Stimulated activated CD8-positive, alpha-beta memory T cell treated with anti-CD3 and anti-CD28 coated beads, Interleukin-7, amount 100 ng/mL, for 1 hour (primary cell): ENCODE measurements at places on chromosomes 2 and 18.

GRCh38 chr18:70022636-70023035 lies 75.0 kb upstream of the CD226 start:
- DNase-seq = no peak

- DNase-seq = no peak
Observed at GRCh38 chr2:227188292-227188691, 23.9 kb downstream of the COL4A3 start.

DNA sequence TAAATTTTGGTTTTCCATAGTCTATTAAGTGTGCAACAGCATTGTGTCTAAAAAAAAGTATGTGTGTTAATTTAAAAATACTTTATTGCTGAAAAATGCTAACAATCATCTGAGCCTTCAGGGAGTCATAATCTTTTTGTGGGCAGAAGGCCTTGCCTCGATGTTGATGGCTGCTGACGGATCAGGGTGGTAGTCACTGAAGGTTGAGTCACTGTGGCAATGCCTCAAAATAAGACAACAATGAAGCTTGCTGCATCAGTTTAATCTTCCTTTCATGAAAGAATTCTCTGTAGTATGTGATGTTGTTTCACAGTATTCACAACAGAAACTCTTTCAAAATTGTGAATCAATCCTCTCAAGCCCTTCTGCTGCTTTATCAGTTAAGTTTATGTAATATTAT lies 31.3 kb downstream of the HDHD2 start:
- DNase-seq = no peak

DNA sequence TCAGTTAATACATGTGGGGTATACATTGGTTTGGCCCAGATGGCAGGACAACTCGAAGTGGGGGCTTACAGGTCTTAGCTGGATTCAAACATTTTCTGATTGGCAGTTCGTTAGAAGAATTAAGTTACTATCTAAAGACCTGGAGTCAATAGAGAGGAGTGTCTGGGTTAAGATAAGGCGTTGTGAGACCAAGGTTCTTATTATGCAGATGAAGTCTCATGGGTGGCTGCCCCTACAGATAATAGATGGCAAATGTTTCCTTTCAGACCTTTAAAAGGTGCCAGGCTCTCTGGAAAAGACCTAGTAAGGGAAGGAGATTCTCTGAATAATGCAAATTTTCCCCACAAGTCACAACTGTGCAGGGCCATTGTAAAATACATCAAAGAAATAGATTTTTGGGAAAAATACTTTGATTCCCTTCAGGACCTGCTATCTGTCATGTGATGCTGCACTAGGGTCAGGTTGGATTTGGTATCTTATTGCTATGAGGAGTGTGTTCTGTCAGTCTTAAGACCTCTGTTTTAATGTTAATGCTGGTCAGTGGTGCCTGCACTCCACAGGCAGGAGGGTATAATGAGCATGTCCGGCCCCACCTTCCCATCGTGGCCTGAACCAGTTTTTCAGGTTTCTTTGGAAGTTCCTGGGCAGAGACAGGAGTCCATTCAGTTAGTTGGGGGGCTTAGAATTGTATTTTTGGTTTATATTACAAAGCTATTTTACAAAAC lies 14.3 kb upstream of the MC5R start:
- DNase-seq = no peak

- no peak for DNase-seq
Observed at GRCh38 chr2:71618327-71619113, 165.2 kb downstream of the DYSF start.

DNA sequence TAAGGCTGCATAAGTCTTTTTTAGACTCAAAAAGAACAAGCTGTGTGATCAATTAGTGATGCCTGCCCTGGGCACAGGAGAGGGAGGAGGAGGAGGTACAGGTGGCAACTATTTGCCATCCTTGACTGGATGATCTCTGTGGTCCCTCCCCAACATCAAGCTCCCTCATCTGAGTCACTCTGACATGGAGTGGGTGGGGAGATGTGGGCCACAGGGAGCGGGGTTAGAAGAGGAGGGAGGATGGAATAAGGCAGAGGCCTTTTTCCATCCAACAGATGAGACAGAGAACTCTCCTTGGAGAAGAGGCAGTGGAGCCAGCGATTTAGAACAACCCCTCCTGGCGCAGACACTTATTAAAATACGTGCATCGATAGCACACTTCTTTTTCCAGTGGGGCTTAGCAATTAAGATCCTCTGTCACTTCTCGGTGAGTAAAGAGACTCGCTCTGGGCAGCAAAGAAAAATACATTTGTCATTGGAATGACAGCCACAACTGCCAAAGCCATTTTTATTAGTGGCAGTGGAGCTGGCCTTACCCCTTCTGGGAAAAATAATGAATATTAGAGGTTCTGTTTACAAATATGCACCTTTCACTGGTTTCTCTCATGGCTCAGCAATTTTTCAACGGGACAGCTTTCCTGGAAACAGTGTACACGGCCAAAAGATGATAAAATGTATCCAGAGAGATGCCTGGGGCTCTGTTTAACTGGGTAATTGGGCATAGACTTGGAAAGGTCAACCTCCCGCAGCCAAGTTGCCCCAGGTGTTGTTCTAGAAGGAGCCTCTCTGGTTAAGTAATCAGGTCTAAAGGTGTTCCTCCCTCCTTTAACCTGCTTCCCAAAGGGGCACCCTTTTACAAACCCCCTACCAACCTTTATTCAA lies 238.4 kb upstream of the CXCR4 start:
- no peak for DNase-seq

DNA sequence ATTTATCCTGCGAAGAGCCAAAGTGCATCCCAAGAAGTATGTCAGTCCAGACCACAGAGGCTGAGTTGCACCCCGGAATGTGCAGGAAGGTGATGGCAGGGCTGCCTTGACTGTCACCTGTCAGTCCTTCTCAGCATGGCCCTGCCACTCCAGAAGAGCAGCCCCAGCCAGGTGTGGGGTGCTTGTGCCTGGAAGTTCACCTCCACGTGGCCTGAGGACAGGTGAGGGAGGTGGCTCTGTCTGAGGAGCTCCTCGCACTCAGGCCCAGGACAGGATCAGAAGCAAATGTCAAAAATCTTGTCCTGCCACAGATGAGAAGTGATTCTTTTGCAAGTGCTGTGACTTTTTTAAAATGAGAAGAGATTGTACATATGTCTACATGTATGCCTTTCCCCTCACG lies 31.4 kb upstream of the B3GNT7 start:
- DNase-seq = no peak

DNA sequence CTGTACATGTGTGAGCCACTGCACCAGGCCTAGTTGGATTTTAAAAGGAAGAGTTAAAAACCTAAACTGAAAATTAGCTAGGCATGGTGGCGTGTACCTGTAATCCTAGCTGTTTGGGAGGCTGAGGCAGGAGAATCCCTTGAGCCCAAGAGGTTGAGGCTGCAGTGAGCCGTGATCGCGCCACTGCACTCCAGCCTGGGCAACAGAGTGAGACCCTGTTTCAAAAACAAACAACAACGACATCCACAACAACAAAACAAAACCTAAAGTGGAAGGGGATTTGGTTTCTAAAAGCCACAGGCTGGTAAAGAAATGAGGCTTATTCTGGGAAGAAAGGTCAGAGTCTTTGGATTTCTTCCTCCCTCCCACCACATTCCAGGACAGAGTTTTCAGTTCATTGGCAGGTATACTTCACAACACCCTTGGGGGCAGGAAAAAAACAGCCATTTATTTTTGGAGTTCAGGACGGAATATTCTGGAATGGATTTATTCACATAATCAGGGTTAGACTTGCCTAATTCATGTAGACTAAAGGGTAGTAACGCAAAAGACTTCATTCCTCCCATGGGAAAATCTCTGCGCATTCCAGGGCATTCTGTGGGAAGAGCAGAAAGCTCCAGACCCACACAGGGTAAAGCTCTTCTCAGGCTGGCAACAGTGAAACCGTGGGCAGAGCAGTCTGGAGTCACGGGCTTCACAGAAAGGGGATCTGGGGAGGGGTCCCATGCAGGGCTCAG lies 34.9 kb downstream of the TEX44 start:
- DNase-seq = no peak

DNA sequence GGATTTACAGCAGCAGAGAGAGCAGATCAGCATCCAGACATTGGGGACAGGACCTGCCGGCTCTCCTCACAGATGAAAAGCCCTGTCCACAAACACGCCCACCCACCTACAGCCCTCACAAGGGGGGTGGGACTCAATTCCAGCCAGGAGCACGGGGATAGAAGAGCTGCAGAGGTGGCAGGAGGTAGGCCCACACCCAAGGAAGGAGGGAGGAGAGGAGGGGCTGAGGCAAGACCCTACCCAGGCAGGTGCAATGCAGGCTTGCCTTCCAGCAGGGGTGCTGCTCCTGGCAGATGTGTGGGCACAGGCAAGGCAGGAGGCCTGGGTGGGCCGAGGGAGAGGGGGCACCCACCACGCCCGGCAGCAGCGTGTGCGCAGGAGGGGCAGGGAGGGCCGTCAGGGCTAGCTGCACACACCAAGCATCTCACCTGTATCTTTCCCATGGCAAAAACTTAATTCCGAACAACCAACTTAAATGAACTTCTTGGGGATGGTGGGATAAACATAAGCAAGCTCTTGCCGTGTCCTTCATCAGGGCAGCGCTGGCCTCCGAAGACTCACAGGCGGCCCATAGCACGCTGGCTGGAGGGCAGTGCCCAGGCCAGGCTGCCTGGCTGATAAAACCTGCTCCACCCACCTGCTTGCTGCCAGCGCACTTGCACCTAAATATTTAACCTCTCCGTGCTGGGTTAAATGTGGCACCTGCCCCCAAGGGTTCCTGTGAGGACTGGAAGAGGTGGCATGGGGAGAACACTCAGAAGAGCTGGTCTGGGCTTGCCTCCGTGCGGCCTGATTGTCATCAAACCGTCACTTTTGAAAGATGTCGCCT lies 219.5 kb downstream of the HDAC4 start:
- no peak for DNase-seq

- no peak for DNase-seq
Observed at GRCh38 chr2:239279508-239280295, 121.1 kb downstream of the HDAC4 start.

- no peak for DNase-seq
Observed at GRCh38 chr2:230505162-230505561, 89.2 kb downstream of the SP100 start.

DNA sequence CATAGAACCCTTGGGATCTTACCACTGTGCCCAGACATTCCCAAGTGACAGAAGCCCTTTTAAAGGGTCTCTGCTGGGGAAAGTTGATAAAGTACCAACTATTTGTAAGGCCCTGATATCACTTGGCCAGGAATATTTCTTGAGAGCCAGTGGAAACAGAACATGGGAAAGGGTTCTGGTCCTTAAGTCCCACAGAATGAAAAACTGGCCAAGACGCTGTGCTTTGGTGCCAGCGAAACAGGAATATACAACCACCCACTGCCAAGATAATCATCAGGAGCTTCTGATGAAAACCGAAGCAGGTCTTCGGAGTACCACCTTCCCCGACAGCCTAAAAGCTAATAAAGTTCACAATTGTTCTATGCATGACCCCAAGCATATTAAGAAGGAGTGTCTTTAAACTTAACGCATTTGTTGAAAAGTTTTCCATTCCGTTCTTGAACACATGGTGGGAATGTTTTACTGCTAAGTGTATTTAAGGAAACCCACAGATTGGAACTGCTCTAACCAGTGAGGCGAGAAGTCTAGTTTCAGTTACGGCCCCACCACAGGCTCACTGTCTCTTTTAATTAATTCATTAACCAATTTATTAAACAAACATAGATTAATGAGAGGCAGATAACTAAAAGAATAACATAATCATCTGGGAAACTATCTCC lies 152.6 kb downstream of the ANKRD44 start:
- no peak for DNase-seq

- DNase-seq = no peak
Observed at GRCh38 chr2:237967463-237967951, 693 bp downstream of the UBE2F start.

DNA sequence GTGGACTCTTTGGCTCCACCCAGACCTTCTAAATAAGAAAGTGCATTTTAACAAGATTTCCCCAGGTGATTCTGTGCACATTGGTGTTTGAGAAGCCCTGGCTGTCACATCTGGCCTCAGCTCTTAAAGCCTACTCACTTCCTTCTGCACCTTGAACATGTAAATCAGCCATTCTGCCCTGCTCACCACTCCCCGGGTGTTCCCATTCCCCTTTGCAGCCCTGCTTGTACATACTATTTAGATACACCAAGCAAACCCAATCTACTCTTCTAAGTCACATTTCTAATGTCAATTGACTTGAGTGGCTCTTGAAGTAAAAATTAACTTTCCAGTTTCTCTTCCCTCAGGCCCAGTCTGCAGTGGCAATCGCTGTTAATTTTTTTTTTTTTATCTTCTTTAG lies 13.1 kb upstream of the SCN1A start:
- no peak for DNase-seq
